ENCODE measurements at places on chromosomes 2 and 18.

DNA sequence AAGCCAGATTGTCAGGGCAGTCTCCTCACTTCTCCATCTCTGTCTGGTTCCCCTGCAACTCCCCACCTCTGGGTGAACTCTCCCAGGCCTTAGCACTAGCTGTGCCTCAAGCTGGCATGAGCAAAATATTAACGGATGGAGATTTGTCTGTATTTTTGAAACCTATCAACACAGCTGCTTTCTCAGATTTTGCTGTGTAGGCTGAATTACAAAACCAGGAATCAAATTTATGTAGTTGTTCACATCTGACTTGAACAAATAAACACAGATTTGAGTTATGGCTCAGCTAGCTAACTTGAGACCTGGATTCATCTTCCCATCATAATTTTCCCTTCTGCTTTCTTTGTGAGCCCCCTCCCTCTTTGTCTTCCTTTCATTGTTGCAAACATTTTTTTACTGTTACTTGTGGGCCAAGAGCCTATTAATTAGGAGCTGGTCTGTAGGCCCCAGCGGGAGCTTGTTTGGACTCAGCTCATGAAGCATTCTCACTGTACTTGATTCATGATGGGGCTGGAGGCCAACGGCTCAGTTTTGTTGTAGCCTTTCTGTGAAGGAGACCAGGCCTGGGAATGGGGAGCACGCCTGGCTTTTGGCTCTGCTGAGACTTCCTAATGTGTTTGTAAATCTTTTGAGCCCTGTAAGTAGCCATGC is 164.1 kb upstream of the GATA6 start:
- DNase-seq = no peak

DNA sequence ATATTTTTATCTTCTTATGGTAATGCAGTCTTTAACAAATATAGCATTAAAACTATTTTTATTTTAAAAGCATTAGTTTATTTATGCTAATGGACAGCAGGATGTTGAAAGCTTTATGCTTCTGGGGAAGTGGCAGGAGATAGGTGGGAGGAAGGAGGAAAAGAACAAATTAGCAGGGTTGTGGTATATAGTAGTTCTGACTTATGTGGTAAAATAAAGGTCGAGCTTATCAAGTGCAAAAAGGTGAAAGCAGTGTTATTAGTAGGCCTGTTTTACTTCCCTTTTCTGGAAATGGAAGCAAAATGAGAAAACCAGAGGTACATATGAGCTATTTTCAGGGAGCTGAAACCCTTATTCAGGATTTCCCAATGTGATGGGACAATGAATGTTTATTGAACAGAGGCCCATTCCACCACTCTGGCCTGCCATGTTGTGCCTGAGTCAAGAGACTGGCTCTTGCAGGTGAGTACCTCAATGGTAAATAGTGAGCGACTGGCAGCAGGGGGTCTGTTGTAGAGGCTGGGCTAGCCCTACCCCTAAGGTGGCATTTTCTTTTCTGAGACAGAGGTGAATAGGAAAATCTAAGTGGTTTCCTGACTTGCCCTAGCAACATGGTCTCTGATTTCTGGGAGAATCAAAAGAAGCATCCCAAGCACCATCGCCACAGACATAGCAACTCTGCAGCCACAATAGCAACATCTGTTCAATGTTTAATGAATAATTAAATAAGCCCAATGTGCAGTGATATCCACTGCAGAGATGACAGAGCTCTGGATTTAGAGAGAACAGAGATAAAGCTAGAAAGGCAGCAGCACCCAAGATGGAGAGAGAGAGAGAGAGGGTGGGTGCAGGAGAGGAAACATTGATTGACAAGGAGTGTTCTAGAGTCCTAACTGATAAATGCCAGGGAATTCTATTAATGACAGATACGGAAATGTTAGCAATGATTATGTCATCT is 119.7 kb downstream of the UPP2 start:
- no peak for DNase-seq

GRCh38 chr18:48547531-48547981 is 8.7 kb downstream of the CTIF start:
- DNase-seq = no peak

DNA sequence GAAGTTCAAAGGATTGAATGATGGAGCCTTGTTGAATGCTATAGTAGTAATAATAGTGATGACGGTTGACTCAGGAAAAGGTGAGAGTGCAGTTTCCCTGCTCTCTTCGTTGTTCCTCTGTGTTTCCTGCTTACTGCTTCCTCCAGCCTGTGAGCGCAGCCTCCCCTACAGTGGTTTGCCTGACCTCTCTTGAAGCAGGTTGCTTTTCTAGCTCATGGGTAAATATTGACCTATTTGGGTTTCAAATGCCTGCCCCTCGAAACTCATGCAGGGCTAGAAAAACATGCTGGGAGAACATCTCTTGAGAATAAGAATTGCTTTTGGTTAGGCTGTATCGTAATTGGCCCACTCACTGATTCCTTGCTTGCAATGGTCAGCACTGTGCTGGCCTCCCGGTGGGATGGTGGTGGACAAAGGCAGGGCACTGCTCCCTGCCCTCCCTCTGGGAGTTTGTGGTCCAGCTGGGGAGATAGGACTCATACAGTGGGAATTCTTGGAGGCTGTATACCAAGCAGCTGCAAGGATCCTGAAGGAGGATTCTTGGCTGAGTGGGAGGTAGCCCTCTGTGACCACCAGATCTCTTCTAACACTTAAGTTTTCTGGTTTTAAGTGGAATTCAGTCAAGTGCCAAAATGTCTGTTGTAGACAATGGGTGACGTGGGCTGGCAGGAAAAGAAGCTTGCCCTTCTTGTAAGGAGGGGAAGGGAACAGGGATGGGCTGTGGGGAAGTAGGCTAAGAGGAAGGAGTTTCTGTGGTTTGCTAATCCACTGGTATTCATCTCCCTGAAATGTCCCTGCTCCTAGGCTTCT is 5.4 kb upstream of the RNF181 start:
- no peak for DNase-seq

DNA sequence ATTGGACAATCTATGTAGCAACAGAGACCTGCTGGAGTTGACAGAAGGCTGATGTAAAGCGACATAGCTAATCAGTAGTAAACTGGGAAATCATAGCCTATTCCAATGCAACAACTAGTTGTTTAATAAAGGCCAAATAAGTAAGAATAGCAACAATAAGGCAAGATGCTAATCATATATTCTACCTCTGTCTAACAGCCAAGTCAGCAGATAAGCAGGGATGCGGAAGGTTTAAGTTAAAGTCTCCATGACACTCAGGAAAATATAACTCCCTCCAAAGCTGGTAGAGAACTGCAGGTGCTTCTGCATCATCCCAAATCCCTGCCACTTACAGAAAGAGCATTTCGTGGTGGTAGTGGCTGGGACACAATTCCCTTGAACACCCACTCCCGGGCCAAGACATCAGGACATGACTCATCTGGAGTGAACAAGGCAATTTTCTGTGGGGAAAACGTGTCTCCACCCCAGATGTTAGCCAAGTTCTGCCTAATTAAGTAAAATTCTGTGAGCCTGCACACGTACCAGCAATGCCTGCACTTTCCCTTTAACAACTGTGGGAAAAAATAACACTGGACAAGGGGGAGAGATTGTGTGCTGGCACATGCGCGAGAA is 413.6 kb upstream of the ID2 start:
- no peak for DNase-seq

GRCh38 chr2:153214337-153214736 is 264.2 kb downstream of the RPRM start:
- DNase-seq = no peak

DNA sequence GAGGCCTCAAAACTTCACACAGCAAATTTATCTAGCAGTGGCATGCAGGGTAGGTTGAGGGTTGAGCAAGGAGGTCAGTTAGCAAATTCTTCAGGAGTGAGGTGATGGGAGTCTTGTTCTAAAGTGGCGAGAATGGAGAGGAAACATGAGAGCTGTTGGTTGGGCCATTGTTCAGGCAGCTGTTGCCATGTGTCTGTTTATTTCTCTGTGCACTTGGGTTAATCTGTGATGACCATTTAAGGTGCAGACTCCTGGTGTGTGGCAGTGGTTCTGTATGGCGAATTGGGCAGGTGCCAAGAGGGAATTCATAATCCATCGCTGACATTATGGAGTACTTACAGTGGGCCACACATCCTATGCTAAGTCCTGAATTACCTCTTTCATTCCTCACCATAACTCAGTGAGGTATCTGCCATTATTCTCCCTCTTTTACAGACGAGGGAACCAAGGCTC is 30.4 kb downstream of the TMEM178A start:
- DNase-seq = no peak

DNA sequence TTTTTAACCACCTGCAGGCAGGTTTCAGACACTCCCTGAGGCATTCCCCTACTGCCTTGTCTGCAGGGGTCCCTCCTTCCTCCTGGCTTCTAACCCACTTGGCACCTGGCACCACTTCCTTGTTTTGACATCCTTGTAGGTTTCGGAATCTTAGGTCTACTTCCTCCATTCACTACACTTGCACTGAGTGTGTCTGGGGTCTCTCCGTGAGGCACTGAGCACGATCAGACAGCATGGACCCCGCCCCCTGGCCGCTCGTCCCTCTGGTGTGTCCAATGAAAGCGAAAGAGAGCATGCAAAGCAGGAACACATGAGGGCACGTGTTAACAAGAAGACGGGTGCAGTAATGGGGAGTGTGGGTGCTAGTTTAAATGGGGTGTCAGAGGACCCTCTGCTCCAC is 63.8 kb downstream of the HAUS1 start:
- no peak for DNase-seq

DNA sequence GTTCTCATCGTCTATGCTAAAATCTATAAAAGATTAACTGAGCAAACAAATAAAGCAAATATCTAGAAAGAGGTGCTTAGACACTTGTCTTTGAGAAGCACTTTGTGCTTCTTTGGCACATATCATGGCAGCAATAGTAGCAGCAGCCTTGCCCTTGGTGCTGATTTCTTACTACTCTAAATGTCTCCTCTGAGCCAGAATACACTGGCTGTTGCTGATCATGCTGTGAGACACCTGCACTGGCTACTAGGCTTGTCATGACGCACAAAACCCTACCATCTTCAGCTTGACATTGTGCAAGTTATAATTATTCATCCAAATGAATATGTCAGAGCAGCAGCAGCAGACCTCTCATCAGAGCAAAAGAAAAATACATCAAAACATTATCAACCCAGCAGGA is 46.7 kb downstream of the FANCL start:
- DNase-seq = no peak

GRCh38 chr2:178404368-178404767 is 46.6 kb downstream of the PRKRA start:
- DNase-seq = no peak
